ENCODE measurements at places on chromosomes 2 and 18.

GRCh38 chr2:209985874-209986273 lies 16.6 kb upstream of the RPE start:
- peak; percentile 24 for DNase-seq

GRCh38 chr2:235591921-235592320 lies 98.1 kb downstream of the AGAP1 start:
- no peak for DNase-seq

- DNase-seq = no peak
Observed at GRCh38 chr2:186636800-186637496, 47.1 kb downstream of the ITGAV start.

GRCh38 chr18:45023519-45023918 lies 342.8 kb downstream of the SETBP1 start:
- no peak for DNase-seq

GRCh38 chr2:36677386-36677785 lies 19.1 kb upstream of the VIT start:
- DNase-seq = no peak

- no peak for DNase-seq
Observed at GRCh38 chr2:173117678-173118077, 42.0 kb downstream of the MAP3K20 start.

GRCh38 chr2:68404164-68404563 lies 39.1 kb downstream of the PLEK start:
- no peak for DNase-seq

GRCh38 chr18:35715139-35715538 lies 133.6 kb downstream of the GALNT1 start:
- DNase-seq = no peak

GRCh38 chr18:23144640-23145039 lies 9.4 kb downstream of the CABLES1 start:
- DNase-seq = no peak

DNA sequence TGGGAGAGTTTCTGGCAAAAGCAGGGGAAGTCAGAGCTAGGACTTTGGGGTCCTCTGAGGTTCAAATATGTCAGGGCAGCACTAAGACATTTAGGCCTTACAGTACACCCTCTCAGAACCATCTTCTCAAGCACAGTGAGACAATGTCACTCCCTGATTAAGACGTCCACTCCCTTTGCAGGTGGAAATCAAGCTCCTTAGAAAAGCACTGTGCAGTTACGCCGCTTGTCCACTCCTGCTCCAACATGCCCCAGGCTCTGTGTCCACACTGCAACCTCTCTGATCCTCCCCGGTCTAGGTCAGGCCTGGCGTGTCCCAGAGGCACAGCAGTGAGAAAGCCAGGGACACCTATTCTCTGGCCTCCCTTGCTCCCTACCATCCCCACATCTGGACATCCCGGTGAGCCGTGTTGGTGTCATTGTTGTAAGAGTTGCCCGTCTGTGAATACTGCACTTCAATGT lies 528.6 kb upstream of the ID2 start:
- DNase-seq = no peak

DNA sequence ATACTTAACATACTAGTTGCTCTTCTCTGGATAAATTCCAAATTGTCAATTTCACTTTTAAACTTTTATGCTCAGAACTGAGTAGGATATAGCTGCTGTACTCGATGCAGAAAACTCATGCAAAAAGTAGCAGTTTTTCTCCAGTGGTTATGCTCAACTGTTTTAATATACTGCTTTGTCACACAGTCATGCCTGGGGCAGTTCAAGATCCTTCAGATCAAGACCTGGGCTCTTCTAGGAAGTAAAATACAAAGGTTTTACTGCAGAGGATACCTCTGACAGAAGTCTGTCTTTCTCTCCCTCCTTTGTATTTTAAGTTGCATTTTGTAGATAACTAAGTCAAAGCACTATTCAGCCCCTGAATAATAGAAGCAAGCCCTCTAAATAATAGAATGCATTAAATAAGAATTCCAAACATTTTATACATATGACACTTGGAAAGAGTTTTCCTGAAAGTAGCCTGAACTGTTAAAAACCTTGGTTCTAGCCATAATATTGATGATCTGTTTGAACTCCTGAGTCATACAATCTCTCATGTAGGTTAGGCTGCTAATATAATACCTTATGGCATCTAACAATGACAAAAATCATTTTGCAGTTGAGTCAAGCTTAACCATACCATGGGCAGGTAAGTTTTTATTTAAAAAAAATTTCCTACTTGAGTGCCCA lies 183.3 kb upstream of the TRIB2 start:
- DNase-seq = no peak

DNA sequence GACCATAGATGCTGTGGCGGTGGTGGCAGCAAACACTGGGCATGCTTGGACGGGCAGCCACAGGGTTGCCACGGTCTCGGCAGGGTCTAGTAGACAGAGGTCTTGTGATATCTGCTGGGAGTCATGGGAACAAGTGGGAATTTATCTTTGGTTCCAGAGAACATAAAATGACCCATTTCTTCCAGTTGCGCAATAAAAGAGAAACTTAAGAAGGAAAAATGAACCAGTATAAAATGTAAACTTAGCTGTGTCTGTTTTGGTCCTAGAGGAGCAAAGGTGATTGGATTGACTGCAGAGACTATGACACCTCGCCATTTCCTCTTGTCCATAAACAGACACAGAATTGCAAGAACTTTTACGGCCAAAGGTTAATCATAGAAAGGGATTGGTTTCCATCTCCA lies 132.6 kb upstream of the RBBP8 start:
- DNase-seq = no peak

GRCh38 chr2:113046465-113046864 lies 6.2 kb downstream of the IL36B start:
- DNase-seq = no peak

GRCh38 chr2:240993446-240994170 lies 4.8 kb upstream of the SNED1 start:
- DNase-seq = no peak

- DNase-seq = no peak
Observed at GRCh38 chr2:183740241-183740640, 616.0 kb downstream of the NUP35 start.

- DNase-seq = peak; percentile 89
Observed at GRCh38 chr2:232633413-232634205, at the start of gene EFHD1. TSS of gene EFHD1 (plus strand) at chr2:232633604. CDS start at chr2:232633705, 101 bp downstream.

- DNase-seq = no peak
Observed at GRCh38 chr2:31384351-31384750, 30.2 kb downstream of the XDH start.

DNA sequence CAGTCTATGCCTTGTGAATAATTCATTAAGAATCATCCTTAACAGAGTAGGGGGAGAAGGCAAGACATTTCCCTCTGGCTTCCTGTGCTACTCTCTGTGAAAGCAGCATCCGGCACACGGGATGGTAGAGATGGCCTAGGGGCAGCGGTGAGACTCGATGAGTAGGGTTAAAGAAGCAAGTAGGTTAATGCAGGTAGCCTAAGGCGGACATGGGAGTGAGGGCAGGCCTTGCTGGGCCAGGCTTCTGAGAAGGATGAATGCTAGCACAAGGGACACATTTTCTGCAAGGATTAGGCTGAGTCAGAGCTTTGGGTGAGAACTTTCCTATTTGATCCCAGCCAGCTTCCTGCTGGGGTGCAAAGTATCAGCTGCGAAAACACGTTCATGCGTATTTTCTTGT lies 80.8 kb downstream of the NXPH2 start:
- DNase-seq = no peak

DNA sequence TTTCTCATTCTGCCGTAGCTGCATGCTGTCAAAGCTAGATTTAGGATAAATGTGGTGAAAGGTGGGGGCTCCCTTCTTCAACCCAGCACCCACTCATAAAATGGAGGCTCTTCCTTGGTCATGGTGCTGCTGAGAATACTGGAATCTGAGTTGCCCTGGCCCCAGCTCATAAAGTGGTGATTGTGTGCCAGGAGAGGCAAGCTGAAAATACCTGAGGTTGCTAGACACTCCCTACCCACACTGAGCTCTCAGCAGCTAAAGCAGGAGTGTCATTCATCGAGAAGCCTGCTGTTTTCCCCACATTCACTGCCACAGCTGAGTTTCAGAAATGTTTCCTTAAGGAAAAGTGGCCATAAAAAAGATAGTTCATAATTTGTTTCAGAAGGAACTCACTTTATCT lies 297.1 kb upstream of the RBMS1 start:
- DNase-seq = no peak

DNA sequence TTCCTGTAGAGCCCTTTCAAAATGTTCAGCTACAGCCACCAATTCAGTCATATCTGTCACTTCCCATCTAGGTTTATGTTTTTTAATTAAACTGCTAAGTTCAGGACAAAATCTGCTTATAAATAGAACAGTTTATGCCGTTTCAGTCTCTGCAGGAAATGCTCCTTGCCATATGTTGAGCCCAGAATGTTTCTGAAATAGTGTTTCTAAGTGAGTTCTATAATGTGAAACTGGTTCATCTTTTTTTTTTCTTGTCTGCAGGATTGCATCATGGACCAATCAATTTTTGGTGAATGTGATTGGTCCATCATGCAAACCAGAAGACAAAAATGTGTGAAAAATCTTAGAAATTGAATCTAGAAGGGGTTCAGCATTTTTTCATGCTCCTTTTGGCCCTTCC lies 30.2 kb upstream of the RHOB start:
- no peak for DNase-seq

- DNase-seq = no peak
Observed at GRCh38 chr2:16832910-16833309, 167.3 kb upstream of the CYRIA start.
